ENCODE measurements at places on chromosomes 3 and 15.
A peak's percentile ranks its signal among the peaks of the same experiment; 100 is the strongest.

DNA sequence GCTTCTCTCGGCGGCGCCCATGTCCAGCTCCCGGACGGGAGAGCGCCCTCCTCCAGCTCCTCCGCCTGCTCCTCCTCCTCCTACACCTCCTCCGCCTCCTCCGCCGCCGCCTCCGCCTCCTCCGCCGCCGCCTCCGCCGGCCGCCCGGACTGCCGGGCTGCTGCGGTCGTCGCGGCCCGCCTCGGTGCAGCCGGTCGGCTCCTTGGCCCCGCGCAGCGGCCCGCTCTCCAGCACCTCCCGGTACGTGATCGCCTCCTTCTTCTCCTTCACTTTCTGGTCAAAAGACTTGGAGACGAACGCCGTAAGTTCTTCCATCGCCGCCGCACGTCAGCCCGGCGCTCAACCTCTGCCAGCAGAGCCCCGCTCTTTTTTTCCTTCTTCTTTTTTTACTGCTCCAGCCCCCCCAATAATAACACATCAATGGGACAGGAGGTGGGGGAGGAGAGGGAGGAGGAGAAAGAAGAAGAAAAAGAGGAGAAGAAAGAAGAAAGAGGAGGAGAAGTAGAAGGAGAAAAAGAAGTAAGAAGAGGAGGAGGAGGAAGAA is 438 bp downstream of the SHOX2 start:
- DNase-seq: no peak

DNA sequence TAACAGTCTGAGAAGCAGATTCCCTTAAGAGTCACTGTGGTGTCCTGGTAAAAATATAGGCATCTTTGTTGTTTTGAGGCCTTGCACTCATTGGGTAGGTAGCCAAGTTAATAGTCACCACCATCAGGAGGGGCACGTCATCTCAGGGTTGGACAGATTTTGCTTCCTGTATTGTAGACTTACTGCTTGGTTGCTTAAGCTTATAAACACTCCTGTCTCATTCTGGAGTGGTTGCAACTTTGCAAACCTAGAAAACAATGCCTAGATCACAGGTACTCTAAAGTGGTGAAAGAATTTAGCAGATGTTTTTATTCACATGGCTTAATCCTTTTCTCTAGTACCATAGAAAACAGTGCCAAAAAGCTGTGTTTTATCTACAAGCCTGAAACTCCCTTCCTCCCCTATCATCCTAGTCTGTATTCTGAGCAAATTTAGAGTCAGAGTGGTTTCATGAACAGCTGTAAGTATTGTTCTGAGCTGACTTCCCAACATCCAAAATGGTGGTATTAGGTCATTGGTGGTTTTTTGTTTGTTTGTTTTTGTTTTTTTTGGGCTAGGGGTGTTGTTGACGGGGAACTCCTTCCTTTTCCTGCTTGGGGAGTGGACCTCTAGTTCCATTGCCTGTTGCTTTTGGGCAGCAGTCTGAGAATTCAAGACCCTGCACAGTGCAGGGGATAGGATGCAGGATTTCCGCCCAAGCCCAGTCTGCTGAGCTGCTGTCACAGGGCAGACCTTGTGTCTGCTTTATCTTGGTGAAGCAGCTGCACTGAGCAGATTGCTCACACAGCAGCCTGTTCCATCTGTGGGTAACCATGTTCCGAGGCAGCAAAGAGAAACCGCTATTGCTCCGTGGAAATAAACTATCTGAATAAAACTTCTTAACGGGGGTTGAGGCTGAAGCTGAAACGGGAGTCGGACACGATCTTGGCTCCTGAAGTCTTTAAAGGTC is 202.0 kb downstream of the AKAP13 start:
- DNase-seq: no peak

GRCh38 chr3:133926736-133927539 is 31.3 kb upstream of the RAB6B start:
- DNase-seq: no peak

DNA sequence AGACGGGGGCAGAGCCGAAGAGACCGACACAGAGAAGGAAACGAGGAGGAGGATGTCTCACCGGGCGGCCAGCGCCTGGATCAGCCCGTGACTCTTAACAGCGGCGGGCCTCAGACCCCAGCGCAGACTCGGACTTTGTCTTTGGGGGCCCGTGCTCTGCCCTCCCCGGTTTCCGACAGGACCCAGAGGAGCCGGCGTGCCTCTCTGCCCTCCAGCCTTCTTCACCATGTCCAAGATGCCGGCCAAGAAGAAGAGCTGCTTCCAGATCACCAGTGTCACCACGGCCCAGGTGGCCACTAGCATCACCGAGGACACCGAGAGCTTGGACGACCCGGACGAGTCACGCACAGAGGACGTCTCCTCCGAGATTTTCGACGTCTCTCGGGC is 1.0 kb downstream of the TSC22D2 start:
- peak; percentile 13 for DNase-seq

DNA sequence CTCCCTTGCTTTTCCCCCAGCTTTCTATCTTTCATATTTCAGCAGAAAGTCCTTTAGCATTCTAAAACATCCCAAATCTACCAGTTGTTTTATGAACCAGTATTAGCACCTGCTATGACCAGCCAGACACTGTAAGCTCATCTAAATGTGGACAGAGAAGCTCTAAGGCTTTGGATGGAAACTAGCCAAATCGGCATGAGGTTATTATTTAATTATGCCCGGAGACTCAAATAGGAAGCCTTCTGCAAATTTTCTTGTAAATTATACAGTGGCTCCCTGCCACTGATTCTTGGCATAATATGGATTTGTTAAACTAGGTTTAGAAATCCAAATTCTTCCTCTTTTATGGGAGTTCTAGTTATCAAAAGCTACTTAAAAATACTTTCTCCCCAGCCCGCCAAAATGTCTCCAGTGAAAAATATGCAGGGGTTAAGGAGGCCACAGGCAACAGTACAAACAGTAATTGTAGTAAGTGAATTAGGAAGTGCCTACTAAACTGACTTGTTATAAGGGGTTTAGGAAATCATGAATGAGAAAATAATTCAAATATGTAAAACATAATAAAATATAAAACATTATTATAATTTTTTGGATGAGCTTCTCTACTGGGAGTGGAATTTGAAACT is 15.4 kb downstream of the MYH15 start:
- no peak for DNase-seq

GRCh38 chr3:158709666-158710083 is 22.6 kb downstream of the RARRES1 start:
- DNase-seq: no peak

DNA sequence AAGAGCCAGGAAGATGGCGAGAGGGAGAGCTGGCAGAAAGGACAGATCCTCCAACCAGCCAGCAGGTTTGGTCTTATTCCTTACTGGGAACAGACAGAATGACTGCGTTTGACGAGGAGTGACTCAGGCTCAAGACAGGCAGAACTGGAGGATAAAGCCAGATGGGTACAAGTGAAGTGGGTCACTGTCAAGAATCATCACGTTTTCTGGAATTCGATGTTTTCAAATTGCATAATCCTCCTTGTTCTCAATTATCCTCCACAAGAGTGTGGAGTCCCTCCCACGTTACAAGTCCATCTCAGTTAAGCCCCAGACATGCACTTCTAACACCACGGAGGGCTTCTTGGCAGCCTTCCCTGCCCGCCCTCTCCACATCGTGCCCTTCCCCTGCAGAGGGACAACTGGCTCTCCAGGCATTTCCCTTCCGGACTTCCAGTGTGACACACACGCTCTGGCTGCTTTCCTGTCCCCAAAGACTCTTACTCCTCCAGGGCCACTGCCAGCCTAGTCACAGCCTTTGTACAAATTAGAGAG is 183.1 kb downstream of the CHST2 start:
- DNase-seq: no peak

DNA sequence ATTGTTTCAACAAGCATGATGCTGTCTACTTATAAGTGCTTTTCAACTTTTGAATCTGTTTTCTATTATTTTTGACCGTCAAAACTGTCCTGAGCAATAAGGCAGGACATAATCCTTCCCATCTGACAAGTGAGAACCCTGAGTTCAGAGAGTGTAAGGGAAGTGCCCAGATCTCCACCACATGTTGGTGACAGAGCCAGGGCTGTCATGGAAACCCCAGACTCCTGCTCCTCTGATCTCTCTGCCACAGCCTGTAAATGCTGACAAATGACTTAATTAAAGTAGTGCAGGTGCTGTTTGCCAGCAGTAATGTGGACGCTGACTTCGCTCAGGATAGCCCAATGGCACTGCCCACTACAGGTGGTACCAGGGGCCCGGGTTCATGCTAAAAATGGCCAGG is 40.3 kb downstream of the SPSB4 start:
- DNase-seq: no peak

DNA sequence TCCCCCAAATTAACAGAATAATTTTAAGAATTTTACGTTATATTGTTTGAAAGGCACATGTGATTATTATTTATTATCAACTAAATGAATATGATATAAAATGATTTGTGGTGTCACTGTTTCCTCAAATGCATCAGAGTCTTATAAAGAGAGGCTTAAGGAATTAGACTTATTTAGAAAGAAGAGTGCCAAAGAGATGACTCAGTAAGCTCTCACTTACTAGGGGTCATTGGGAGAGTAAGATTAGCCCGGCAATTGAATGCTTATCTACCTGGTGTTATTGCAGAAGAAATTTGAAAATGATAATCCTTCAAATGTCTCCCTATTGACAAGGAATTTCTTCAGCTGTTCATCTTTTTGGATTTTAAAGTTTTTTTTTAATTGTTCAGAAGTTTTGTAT is 408.7 kb downstream of the OXSM start:
- DNase-seq: no peak

- DNase-seq: no peak
Measured at GRCh38 chr3:129723558-129724324, 117.3 kb upstream of the PLXND1 start.

DNA sequence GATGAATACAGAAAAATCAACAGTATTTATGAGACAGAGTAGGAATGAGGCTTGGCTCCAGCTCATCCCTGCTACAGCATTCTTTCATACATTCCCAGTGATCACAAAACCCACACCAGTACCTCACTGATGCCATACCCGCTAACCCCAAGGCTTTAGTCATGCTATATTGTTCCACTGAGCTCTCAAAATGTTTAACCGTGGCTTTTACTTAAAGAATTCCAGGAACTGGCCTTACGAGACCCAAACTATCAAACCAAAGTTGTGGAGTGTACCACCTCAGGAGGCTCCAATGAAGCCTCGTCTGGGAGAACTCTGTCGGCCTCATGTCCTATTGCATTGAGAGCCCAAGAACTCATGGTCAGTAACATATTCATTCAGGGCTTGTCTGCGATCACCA is 278.9 kb downstream of the ULK4 start:
- no peak for DNase-seq

Measured in cerebellum (tissue), 4 donors.